ENCODE measurements at places on chromosomes 1 and 21. TPM values are rescaled to one million over a fixed set of nuclear protein-coding genes. Genes with fewer than 3 reads are reported as not detected.

CHD5 gene
- total RNA-seq = under 0.01 TPM

FCRL3 gene
- total RNA-seq = not detected

CRYZL1 gene
- total RNA-seq = 18.0 TPM

KCNT2 gene
- 0.78 TPM for total RNA-seq

SYT6 gene
- total RNA-seq = not detected

PRKAB2 gene
- total RNA-seq = 10.4 TPM

DIO1 gene
- not detected for total RNA-seq

SLC6A9 gene
- total RNA-seq = 1.2 TPM

ESPN gene
- not detected for total RNA-seq

KRTAP7-1 gene
- total RNA-seq = not detected

MIXL1 gene
- not detected for total RNA-seq

FAM163A gene
- total RNA-seq = not detected

CFHR5 gene
- total RNA-seq = not detected

ACOT11 gene
- total RNA-seq = 2.9 TPM

TRABD2B gene
- total RNA-seq = 0.20 TPM

YOD1 gene
- 4.8 TPM for total RNA-seq

LAD1 gene
- total RNA-seq = not detected

C1orf116 gene
- total RNA-seq = under 0.01 TPM

RER1 gene
- 65.4 TPM for total RNA-seq

ADAMTS1 gene
- 96.3 TPM for total RNA-seq

GJA5 gene
- 0.37 TPM for total RNA-seq

S1PR1 gene
- 6.6 TPM for total RNA-seq

GPR157 gene
- 7.6 TPM for total RNA-seq

All from subcutaneous preadipocyte (primary cell).